T-helper 1 cell (primary cell): ENCODE measurements at places on chromosomes 5 and 9.
A peak's percentile ranks its signal among the peaks of the same experiment; 100 is the strongest.

DNA sequence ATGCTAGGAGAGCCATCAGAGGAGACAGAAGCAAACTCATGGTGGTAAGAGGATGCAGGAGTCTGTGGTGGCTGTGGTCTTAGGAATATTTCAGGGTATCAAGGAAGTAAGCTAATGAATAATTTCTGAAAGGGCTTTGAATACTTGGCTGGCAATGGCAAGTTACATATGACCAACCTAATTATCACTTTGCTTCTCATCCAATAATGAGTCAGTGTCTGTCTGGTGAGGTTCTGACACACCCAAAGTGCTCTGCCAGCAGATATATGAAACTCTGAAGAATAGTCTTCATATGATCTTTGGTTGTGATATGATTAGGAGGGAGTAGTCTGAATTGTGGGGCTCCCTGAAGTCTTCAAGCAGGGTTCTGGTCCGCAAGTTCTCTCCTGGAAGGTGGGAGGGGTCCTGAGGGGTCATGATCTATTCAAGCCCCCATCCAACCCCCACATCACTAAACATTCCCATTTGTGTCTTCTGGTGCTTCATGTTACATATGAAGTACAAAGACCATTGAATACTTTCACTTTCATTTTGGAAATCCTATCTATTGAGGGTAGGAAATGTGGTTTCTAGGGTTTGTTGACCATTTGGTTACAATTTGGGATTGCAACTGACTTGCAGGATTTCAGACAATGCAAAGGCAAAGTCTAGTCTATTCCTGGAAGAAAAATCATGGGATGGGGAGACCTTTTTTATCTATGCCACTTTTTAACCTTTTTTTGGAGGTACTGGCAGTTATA, 199.9 kb upstream of the CDKN2B start:
- no peak for DNase-seq

GRCh38 chr9:101693546-101694336, 44.7 kb downstream of the GRIN3A start:
- no peak for DNase-seq

DNA sequence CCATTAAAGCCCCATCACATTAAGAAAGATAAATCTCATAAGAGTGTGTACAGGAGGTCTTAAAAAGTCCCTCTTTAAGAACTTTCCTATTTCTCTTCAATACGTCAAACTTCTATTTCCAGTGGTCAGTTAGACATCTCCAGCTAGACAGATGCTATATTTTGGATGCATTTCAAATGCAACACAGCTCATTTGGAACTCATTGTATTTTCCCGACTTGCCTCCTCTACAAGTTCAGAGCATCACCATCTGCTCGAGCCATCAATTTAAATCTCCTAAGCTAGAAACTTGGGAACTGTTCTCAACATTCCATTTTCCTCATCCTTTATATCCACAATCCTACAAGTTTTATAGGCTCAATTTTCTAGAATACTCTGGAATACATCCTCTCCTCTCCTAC, 3.2 kb upstream of the UHRF2 start:
- DNase-seq, result no peak

GRCh38 chr5:39102684-39103155, 28.5 kb upstream of the RICTOR start:
- no peak for DNase-seq

GRCh38 chr5:148729182-148729581, 74.9 kb upstream of the HTR4 start:
- no peak for DNase-seq

GRCh38 chr5:172486451-172486850, 32.1 kb upstream of the SH3PXD2B start:
- DNase-seq, result no peak

GRCh38 chr5:150485693-150486401, 22.1 kb upstream of the NDST1 start:
- peak; percentile 27 for DNase-seq

DNA sequence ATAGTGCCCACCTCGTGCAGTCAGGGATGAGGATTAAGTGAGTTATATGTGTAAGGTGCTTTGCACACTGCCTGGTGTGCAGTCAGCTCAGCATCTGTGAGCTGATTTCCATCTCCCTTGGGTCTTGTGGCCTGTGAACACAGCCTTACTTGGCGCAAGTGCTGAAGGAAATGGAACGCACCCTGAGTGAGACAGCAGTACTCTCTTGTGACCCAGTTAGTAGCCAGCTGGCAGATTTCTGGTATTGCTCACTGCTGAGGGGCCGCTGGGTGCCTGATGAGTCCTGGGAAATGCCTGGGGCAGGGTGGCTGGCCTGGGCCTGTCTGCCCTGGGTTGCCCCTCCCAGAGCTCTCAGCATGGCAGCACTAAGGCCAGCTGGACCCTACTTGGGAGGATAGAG, 90.9 kb upstream of the BOD1 start:
- no peak for DNase-seq

DNA sequence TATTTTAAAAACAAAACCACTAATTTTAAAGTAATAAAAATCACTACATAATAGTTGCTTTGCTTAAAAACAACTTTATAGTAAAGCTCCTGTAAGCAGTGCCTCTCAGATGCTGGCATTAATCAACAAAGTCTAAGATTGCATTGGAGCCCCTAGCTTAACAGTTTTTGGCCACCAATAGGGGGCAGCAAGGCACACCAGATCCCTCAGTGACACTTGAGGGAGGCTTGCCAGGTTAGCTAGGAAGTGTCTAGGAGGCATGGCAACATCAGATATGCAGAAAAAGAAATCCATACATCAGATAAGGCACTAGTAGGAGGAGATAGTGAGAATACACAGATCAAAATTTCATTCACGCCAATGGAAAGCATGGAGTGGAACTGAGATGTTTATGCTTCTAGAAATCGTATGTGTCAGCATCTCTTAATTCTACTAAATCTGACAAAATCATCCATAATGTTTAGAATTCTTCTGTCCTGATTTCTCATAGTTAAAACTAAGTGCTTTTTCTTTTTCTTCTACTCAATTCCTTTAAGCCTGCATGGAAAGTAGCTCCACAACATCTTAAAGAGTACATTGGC, 73.6 kb upstream of the PAM start:
- peak; percentile 52 for DNase-seq

- no peak for DNase-seq
Measured at GRCh38 chr9:97521576-97522333, 20.3 kb downstream of the TMOD1 start.

GRCh38 chr5:173187054-173187743, 42.9 kb downstream of the BNIP1 start:
- no peak for DNase-seq

GRCh38 chr5:101035425-101035824, 132.3 kb upstream of the ST8SIA4 start:
- DNase-seq, result no peak

- DNase-seq, result no peak
Measured at GRCh38 chr5:1763548-1763911, 36.1 kb downstream of the MRPL36 start.

- no peak for DNase-seq
Measured at GRCh38 chr9:109815366-109815947, 35.5 kb downstream of the PALM2AKAP2 start.

DNA sequence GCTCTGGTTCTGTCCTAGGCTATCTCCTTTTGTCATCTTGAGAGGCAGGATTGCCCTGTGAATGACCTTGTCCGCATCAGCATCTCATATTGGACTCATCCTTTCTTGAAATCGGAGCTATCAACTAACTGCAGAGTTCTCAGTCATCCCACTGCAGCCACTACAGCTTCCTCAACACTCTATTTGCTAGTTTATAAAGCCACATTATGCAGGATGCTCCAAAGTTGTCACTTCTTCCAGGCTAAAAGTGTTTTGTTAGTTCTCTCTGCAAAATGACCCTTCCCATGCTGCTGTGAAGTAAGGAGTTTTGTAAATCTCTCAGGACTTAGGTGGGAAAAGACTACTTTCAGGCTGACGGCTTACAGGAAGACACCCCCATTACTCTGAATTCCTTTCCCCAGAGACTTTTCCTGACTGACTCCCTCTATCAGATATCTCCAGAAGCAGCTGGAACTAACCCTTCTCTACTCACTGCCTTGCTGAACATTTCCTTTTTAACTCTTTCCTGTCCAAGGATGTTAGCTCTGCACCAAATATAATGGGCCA, 257.6 kb downstream of the NFIB start:
- no peak for DNase-seq

GRCh38 chr5:155827949-155828348, 499.0 kb upstream of the SGCD start:
- no peak for DNase-seq

DNA sequence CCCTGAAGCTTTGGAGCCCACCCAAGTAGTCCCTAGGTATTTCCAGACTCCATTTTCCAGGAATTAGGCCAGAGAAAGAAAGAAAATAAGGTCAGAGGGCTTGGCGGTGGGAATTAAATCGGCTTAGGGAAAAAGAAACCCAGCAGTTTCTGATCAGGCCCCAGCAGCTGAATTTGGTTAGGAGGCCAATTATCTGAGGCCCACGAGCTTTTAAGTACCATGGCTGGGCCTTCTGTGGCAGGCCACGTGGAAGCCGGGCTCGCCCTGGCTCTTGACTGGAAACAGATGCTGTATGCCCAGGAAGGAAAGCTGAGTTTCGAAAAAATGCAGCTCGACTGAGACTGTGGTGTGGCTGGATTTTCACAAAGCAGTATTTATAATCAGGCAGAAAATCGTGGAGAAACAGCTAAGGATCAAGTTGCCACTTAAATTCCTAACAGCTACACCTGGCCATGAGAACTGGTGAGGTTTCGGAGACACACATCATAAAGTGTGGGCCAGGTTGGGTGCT, 75.1 kb upstream of the PANK3 start:
- DNase-seq, result no peak

GRCh38 chr5:160271396-160271795, 41.0 kb downstream of the CCNJL start:
- DNase-seq, result no peak

DNA sequence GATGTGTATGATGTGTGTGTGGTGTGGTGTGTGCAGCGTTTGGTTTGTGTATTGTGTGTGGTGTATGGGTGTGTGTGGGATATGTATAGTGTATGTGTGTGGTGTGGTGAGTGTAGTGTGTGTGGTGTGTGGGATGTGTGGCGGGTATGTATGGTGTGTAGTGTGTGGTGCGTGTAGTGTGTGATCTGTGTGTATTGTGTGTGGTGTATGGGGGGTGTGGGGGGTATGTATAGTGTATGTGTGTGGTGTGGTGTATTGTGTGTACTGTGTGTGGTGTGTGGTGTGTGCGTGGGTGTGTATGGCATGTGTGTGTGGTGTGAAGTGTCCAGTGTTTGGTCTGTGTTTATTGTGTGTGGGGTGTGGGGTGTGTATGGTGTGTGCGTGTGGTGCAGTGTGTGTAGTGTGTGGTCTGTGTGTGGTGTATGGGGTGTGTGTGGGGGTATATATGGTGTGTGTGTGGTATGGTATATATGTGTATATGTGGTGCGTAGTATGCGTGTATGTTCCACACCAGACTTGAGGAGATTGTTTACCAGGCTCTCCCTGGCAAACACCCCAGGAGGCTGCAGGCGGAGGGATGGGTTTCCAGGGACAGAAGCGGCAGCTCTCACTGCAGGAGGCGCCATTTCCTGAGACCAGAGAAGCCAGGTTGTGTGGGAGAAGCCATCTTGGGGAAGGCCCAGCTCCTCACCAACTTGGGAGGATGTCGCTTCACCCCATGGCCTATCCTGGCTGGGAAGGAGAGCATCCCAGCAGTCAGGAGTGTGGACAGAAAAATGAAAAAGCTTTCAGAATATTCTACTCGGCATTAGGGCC, 138.1 kb downstream of the NXNL2 start:
- no peak for DNase-seq

GRCh38 chr5:109690242-109690974, 681 bp downstream of the MAN2A1 start:
- peak; percentile 53 for DNase-seq

DNA sequence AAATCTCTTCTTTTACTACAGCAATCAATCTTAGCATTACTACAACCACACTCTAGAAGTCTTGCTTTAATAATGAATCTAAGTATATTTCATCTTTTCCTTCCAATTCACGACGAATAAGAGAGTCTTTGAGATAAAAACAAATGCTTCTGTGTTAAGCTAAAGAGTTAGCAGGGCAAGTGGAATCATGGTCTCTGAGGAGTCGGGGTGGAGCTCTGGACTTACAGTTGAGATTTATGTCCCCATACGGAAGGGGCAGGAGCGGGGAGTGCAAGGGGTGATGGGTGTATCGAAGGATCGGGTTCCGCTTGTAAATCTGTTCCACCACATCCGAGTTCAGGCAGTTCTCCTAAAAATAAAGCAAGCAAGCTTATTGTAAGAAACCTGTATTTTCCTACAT, 59.0 kb upstream of the RETREG1 start:
- DNase-seq, result no peak

GRCh38 chr5:96835791-96836191, 28.0 kb upstream of the ERAP1 start:
- no peak for DNase-seq

- DNase-seq, result no peak
Measured at GRCh38 chr5:80093796-80094195, 58.6 kb downstream of the THBS4 start.

GRCh38 chr5:178115136-178115813, 1.9 kb downstream of the N4BP3 start:
- no peak for DNase-seq

- DNase-seq, result no peak
Measured at GRCh38 chr5:179415291-179416060, 70.2 kb upstream of the ADAMTS2 start.

DNA sequence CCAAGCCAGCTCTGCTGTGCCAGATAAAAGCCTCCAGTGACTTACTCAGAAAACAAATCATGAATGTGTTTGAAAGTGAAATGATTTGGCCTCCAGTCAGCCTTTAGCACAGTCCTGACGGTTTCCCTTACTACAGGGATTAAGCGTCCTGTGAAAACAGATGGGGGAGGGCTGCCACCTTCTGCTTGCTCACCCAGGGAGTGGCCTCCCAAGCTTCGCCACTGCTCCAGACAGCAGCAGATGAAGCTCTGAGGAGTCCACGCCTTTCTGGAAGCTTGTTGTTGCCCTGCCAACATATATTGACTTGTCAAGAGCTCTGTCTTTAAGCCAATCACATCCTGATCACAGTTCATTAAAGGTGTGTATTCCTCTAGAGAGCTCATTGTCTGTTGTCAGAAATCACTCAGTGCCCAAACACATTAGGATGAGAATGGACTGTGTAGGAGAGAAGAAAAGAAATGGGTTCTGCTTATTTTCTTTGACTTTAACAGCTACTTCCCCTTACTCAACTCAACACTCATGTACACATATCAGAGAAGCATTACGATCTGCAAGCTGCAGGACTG, 4.9 kb upstream of the FYB1 start:
- DNase-seq, result no peak

- DNase-seq, result no peak
Measured at GRCh38 chr5:58497386-58497785, 6.2 kb downstream of the GAPT start.
